ENCODE measurements at places on chromosomes 12 and 14.

- DNase-seq, result no peak
Measured at GRCh38 chr12:87930033-87930432, 99.2 kb downstream of the C12orf50 start.

DNA sequence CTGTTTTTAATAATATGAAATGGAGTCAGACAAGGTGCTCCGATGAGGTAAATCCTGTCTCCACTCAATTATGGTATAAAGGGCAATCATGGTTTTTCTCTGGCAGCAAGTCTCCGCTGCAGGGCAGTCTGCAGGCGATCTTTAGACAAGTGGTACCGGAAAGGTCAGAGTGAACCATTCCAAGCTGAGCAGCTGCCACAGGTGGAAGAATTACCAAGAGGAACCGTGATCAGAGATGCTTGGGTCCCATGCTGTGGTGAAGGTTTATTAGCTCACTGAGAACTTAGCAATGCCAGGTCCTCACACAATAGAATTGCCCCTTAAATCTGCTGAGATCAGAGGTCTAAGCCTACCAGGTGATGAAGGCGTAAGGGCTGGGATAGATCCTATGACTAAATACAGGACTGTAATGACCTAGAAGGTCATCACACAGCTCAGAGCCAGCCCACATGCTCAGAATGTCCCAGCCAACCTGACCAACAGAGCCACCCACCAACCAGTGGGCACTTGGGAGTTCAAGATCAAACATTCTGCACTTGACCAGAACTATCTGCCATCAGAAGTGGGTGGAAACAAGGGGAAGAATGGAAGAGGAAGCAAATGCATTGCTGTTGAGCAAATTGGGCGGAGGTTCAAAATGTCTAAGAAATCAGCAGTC is 175.2 kb upstream of the BCL2L14 start:
- DNase-seq, result no peak

DNA sequence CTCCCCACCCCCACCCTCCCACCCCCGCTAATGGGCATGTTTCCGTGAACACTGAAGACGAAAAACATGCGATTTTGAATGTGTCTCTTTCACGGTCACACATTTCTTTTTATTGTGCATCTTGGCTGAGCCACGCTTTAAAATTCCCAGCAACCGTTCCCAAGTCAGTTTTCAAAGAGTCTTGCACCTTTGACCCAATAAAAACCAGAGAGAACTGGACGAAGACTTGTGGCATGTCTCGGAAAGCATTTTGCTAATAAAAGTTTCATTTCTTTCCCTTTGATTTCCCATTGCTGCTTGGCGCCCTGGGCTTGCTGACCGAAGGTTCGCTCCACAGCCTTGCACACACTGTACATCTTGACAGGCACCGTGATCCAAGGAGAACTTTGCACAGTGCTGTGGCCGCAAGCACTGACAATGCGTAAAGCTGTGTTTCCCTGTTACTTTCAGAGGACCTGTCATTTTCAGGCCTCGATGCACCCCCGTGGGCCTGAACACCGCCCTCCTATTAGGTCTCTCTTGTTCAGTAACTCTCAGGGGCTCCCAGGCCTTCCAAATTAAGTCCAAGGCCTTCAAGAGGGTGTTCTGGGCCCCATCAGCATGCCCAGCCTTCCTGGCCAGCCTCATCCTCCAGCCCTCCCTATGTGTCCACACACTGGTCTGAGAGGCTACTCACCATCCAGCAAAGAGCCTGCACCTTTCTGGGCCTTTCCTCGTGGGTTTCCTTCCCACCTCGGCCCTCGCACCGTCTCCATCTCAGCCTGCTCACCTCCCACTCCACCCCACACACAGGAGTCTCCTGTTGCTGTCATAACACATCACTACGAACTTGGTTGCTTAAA is 63.4 kb upstream of the DIO3 start:
- peak; percentile 5 for DNase-seq

DNA sequence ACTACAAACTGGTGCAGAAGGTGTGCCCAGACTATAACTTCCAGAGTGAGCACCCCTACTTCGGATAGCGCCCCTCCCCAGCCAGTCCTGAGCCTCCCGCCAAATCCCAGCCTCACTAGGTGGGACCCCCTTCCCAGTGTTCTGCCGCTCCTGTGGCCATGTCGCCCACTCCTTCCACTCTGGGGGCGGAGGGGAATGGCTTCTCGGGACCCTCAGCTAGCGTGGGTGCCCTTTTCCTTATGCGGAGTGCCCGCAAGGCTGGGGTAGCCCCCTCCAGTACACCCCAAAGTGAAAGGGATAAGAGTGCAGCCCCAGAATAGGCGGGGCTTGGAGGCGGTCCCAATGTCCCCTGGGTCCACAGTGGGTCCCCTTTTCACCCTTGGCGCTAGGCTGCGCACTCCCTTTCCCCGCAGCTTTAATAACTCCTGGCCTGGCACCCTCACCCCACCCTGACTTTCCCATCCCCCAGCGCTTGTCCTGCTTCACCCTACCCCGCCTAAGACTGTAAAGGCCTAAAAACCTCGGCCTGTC is 3.8 kb upstream of the SHMT2 start:
- no peak for DNase-seq

- DNase-seq, result no peak
Measured at GRCh38 chr14:96958057-96958456, 160.9 kb downstream of the VRK1 start.

- peak; percentile 31 for DNase-seq
Measured at GRCh38 chr12:15538881-15539280, 216.6 kb downstream of the PTPRO start.

DNA sequence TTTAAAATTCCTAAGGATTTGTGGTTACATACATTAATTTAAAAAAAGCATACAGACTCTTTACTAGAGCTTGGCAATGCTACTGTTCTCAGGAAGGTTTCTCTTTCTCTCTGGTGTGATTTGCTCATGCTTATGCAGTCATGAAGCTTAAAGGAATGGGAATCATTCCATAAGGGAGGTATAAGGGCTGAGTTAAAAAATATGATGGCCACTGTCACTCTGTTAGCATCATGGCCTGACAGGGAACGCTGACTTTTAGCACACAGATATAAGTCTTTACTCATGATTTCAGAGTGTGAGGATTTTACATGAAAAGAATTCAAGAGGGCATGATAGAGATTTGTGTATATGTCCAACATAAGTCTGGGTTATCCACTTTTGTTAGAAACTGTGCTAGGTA is 3.8 kb downstream of the MYF5 start:
- DNase-seq, result no peak

GRCh38 chr14:50954811-50955372 is 10.6 kb upstream of the PYGL start:
- DNase-seq, result no peak

DNA sequence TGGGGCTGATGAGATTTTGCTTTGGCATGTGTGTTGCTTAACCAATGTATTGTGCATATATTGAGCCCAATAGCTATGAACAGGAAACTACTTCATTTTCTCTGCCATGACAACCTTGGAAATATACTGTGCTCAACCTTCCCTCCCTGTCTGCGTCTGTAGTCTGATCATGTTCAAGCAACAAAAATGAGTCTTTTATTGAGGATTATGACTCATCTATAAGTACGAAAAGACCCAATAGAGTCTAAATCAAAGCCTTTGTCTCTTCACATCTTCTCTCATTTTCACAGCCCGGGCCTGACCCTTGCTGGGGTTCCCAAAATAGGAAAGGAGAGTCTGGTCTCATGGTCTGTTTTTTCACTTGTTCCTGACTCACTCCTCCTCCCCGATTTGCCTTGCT is 158.2 kb downstream of the CAND1 start:
- no peak for DNase-seq

GRCh38 chr12:29306682-29307081 is 74.3 kb downstream of the ERGIC2 start:
- no peak for DNase-seq

DNA sequence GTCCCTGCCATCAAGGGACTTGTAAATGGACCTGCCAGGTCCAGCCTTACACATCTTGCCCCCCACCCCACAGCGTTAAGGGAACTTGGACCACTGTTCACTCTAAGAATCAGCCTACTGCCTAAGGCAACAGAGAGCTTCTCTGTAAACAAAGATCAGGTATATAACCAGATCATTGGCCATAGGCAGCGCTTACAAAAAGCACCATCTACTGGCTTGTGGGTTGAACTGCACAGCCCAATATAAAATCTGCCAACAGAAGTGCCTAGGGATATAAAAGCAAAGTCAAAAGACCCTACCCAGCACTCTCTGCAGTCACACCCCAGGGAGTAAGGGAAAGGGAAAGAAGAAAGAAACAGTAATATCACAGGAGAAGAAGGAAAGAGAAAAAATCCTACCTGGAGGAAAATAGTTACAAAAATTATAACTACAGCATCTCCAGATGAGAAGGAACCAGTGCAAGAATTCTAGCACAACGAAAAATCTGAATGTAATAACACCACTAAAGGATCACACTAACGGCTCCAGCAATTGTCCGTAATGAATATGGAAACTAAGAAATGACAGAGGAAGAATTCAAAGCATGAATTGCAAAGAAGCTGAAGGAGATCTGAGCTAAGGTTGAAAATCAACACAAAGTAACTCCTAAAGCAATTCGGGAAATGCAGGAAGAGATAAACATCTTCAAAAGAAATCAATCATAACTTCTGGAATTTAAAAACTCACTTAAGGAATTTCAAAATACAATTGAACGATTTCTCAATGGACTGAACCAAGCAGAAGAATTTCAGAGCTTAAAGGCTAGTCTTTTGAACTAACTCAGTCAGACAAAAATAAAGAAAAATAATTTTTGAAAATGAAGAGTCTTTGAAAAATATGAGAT is 95.2 kb upstream of the PCED1B start:
- DNase-seq, result peak; percentile 33

DNA sequence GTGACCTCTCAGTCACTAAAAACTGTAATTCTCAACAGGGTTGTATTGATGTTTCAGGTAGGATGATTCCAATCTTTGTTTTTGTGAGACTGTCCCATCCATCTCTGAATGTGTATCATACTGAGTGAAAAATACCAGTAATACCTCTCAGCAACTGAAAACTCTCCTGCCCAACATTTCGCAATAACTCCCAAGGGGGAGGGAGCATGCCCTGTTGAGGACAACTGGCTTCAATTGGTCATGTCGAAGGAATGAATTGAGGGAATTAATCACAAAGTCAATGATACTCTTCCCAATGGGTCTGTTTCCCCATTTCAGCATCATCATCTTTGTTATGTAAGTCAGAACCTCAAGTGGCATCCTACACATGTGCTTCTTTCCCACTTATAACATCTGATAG is 102.4 kb upstream of the E2F7 start:
- DNase-seq, result no peak

DNA sequence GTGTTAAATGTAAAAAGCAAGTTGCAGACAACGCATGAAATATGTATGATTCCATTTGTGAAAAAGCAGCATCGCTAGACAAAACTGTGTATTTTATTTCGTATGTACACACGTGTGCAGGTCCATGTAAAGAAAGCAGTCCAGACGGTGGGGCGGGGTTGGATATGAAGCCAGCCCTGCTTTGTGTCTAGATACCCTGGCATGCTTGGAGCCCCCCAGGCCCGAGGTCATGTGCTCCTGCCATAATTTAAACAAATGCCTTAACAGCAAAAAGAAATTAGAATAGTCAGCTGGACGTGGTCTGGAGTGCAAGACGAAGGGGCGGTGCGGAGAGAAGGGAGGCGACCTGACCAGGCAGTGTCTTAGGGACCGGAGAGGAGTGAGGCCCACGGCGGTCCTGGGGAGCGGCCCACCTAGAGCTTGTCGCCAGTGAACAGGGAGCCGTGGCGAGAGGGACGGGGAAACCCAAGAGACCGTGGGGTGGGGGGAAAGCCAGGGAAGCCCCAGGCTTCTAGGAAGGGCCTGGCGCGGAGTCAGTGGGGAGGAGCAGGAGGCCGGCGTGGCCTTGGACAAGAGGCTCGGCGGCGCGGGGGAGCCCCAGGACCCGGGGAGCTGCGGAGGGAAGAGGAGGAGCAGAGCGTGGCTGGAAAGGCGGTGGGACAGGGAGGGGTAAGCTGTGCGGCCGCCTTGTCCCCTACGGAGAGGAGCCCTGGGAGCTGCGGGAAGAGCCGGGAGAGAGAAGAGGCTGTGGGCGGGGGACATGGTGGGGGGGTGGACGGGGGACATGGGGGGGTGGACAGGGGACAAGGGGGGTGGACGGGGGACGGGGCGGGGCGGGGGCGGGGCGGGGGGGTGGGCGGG is 118.5 kb upstream of the C14orf180 start:
- peak; percentile 8 for DNase-seq

DNA sequence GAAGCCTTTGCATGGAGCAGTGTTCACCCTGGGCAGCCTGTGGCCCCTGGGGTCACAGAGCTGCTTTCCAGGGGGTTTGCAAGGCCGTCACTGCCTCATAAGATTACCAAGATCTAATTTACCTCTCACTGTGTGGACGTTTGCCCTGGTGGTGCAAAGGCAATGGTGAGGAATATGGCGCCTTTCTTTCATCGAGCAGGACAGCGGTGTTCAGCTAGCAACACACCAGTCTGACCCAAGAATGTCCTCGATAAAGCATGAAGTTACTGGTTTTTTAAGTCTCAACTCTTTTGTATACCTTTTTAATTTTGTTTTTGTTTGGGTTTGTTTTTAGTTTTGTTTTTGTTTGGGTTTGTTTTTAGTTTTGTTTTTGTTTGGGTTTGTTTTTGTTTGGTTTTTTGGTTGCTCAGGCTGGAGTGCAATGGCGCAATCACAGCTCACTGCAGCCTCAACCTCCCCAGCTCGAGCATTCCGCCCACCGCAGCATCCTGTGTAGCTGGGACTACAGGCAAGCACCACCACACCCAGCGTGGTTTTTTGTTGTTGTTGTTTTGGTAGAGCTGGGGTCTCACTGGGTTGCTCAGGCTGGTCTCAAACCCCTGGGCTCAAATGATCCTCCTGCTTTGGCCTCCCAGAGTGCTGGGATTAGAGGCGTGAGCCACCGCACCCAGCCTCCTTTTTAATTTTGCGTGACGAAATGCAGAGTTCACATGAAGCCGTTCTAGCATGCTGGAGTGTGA is 57.9 kb downstream of the PPP2R5C start:
- peak; percentile 46 for DNase-seq

GRCh38 chr12:19896534-19896933 is 457.2 kb downstream of the AEBP2 start:
- DNase-seq, result no peak

DNA sequence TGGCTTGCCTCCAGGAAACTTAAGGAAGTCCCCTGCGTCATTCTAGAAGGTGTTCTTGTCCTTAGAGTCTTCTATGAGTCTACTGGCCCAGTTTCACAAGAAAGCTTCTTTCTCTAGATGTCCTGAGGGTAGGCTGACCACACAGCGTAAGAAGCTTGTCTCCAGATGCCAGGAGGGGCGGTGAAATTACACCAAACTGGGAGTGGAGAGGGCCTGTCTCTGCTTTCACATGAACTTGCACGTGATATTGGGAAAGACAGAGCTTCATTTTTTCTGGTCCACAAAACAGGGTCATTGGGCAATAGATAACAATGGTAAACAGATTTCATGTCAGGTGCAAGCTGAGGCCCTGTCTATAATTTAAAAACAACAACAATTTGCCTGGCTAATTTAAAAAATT is 85.7 kb upstream of the TBX3 start:
- DNase-seq, result no peak

DNA sequence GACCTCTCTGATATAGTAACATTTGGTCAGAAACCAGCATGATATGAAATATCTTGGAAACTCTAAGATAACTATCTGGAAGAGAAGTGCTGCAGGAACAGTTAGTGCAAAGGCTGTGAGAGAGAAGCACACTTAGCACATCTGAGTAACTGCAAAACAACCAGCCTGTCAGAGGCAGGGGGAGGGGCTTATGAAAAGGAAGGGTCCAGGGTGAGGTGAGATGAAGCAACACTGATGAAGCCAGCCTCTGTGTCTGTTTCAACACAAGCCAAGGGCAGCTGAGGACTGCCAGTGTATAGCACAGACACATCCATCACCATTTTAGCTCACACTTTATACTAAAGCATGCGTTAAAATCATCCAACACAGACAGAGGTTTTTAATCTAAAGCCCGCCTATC is 37.4 kb upstream of the OVCH1 start:
- no peak for DNase-seq

GRCh38 chr14:104551851-104552737 is 27.5 kb upstream of the C14orf180 start:
- DNase-seq, result peak; percentile 7

Measured in activated naive CD4-positive, alpha-beta T cell treated with anti-CD3 and anti-CD28 coated beads, Interleukin-2, amount 50 U/mL, for 16 hours (primary cell).